ENCODE measurements at places on chromosomes 4 and X. TPM values are rescaled to one million over a fixed set of nuclear protein-coding genes. Genes with fewer than 3 reads are reported as not detected.

DNA sequence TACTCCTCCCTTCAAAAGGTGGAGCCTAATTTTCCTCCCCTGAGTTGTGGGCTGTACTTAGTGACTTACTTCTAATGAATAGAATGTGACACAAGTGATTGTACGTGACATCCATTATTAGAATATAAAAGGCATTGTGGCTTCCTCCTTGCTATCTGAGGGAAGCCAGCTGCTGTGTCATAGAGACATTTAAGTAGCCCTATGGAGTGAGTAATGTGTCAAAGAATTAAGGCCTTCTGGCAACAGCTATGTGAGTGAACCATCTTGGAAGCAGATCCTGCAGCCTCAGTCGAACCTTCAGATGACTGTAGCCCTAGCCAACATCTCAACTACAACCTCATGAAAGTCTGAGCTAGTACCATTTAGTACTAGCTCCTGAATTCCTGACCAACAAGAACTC lies 76.1 kb downstream of the BCOR start:
- no peak for DNase-seq

DNA sequence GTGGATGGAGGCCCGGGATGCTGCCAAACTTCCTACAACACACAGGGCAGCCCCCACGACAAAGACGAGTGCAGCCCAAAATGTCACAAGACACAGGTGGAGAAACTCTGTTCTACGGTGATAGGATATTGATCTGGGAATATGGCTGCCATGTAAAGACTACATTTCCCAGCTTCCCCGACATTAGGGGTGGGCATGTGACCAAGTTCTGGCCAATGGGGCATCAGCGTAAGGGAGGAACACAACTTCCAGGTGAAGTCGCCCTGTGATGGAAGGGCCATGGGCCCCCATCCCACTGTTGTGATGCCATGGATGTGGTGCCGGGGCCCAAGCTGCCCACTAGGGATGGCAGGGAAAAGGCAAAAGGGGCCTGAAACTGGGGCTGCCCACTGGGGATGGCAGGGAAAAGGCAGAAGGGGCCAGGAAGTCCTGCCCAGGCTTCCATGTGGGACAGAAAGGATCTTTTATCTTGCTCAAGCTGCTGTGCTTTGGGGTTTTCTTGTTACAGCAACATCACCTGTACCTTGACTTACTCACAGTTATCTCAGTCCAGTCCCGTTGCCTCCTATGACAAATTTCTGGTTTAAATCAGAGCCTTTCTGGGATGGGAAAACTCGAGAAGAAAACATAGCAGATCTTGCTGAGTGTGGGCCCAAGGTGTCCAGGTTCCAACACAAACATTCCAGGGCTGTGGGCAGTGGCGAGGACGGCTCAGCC lies 9.7 kb upstream of the ADRA2C start:
- no peak for DNase-seq

DNA sequence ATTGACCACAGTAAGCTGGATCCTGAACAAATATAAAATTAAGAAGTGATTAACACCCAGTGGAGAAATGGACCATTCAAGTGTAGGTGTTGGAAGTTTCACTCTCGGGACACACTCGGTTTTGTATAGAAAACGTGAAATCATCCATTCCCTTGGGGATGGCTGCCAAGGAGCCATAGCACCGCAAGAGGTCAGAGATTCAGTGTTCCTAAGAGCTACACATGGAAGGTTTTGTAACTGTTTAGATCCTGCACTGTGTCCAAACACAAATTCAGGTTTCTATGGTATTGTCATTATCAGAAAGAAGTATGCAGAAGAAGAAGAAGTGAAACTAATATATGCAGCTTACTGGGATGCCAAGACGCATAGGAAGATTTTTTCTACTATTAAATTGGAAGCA lies 281.0 kb downstream of the LDB2 start:
- DNase-seq, result no peak

GRCh38 chr4:5968246-5968645 lies 50.0 kb downstream of the C4orf50 start:
- DNase-seq, result no peak

Gene ASB12
- total RNA-seq, result 2.5 TPM

GRCh38 chr4:130333241-130333759 lies 1237.3 kb downstream of the C4orf33 start:
- no peak for DNase-seq

Gene MAGEA2
- not detected for total RNA-seq

Gene TMEM31
- not detected for total RNA-seq

DNA sequence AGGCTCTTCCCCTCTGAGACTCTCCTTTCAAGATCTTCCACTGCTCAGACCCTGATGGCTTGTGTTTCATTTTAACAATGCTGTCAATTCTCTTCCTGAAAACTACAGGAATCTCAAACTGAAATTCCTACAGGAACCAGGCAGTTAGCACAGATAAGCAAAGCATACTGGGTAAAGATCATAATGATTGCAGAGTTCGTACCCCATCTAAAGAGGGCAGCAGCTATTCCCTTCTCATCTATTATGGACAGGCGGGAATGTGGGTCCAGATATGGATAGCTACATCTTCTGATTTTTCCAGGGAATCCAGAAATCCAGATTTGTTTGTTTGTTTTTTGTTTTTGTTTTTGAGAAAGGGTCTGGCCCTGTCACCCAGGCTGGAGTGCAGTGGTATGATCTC lies 83.8 kb downstream of the STARD8 start:
- DNase-seq, result no peak

GRCh38 chr4:24103434-24104157 lies 213.7 kb upstream of the PPARGC1A start:
- DNase-seq, result no peak

- DNase-seq, result no peak
Observed at GRCh38 chr4:23023121-23023520, 330.4 kb downstream of the GBA3 start.

DNA sequence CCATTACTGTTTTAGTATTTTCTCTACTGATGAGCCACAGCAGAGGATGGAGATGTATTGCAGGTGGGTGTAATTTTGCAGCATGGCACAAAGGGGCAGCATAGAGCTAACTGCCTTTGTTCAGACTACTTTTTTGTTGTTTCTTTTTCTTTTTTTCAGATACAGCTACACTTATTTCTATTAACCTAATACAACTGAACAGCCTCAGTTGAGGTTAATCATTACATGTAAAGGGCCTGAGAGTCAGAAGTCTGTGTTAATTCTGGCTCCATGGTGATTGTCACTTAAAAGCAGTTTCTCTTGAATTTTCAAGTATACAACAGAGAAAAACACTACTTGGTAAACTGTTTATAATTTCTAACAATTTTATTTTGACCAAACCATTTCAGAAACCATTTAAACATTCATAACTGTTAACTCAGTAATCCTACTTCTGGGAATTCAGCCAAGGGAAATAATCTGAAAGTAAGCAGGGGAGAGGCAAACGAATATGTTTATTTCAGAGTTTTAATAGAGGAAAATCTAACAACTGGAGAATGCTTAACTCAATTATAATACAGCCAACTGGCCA lies 13.9 kb upstream of the PPEF2 start:
- DNase-seq, result no peak

- no peak for DNase-seq
Observed at GRCh38 chr4:22595684-22596083, 79.8 kb upstream of the ADGRA3 start.

Gene USP51
- 1.2 TPM for total RNA-seq

DNA sequence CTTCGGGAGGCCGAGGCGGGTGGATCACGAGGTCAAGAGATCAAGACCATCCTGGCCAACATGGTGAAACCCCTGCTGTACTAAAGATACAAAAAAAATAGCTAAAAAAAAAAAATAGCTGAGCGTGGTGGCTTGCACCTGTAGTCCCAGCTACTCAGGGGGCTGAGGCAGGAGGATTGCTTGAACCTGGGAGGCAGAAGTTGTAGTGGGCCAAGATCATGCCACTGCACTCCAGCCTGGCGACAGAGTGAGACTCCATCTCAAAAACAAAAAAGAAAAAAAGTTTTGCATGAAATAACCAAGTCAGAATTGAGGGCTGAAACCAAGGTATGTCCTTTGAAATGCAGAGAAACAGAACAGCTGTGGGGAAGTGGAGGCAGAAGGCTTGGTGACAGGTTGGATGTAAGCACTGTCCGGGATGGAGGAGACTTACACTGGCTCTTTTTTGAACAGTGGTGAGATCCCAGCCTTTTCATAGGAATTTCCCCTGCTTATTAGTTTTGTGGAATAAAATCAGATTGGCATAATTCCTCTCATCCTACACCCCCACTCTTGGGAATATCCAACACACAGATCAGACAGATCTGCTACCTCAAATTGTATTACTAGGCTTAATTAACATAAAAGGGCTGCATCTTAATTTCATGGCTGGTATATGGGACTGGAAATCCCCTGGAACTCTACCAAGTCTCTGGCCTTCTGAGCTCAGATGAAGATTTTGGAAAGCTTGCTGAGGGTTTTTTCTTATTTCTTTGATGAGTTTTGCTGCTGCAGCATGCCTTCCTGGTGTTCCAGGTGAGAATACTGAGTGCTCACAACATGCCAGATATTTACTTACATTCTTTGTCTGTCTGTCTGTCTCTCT lies 18.8 kb upstream of the C4orf36 start:
- DNase-seq, result no peak

DNA sequence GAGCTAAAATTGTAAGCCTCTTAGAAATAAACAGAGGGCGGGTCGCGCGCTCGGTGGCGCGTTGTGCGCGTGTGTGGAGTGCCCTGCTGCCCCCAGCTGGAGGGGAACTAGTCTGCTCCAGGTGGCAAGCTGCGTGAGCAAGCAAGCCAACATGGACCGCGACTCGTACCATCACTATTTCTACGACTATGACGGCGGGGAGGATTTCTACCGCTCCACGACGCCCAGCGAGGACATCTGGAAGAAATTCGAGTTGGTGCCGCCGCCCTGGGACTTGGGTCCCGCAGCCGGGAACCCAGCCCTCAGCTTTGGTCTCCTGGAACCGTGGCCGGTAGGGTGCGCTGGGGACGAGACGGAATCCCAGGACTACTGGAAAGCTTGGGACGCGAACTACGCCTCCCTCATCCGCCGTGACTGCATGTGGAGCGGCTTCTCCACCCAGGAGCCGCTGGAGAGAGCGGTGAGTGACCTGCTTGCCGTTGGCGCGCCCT lies 66.1 kb downstream of the DNAAF6 start:
- no peak for DNase-seq

DNA sequence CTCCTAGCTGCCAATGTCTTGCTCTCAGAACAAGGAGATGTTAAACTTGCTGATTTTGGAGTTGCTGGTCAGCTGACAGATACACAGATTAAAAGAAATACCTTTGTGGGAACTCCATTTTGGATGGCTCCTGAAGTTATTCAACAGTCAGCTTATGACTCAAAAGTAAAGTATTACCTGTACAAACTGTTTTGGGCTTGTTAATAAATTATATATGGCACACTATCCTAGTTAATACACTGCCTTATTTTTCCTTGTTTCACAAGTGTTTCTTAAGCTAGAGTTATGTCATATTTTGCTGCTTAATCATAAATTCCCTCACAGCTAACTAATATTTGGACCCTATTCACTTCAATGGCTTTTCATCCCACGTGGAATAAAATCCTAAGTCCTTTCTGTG lies 45.3 kb downstream of the STK26 start:
- DNase-seq, result no peak

DNA sequence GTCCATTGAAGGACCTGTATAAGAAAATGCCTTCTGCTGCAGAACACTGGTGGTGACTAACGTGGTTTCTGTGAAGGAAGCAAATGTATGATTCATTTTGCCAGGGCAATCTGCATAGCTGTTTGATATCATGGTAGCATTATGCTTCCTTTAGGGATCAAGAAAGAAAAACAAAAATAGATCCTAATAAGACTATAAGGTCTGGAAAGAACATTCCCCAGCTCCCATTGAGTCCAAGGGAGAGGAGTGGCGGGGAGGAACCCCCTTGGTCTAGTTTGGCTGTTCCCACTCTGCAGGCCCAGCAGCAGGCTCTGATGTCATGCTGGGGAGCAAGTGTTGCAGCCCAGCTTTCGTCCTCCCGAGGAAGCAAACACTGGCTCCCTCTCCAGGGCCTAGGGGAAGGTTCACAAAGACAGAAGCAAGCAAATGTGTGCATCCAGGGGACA lies 154.5 kb upstream of the GALNT7 start:
- DNase-seq, result no peak

Gene ZCCHC4
- 9.3 TPM for total RNA-seq

DNA sequence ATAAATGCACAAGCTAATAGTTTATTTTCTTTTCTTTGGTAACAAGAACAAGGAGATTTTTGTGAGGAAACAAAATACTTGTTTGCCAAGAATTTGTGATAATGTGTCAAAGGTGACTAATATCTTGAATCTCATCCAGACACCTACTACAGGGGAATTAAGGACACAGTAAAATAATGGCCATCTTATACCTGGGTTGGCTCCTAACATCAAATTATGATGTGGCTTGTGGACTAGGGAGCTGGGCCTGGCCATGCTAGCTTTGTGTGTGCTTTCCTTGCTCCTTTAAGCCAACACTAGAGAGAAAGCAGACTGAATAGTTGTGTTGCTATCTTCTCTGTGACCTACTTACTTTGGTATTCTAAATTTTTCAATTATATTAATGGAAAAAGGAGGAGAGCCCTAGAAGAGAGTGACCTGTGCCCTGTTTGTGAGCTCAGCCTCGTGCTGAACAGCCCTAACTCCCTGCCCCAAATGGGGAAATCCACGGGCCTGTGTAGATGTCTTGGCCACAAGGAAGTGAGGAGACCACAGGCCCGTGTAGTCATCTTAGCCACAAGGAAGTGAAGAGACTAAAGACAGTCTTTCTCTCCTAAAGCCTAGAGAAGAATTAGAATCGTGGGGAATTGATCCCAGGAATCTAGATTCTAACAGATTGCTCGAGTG lies 23.3 kb downstream of the ARHGAP24 start:
- peak; percentile 81 for DNase-seq

GRCh38 chr4:183599284-183599683 lies 59.7 kb downstream of the RWDD4 start:
- no peak for DNase-seq

DNA sequence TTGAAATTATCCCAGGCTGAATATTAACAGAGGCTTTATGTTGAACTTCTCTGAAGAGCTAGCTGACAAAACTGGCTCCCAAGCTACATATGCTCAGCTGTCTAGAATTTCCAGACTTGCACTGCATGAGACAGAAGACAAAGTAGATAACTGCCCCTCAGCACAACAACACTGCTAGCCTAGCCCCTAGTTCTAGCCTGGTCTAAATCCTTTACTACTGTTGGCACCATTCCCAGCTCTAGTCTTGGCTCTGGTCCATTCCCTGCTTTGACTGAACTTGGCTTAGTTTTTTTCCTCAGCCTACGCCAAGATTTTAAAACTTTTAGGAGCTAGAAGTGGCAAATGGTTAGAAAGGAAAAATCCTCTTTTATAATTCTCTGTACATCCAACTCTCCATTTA lies 7.6 kb upstream of the OPHN1 start:
- DNase-seq, result no peak

DNA sequence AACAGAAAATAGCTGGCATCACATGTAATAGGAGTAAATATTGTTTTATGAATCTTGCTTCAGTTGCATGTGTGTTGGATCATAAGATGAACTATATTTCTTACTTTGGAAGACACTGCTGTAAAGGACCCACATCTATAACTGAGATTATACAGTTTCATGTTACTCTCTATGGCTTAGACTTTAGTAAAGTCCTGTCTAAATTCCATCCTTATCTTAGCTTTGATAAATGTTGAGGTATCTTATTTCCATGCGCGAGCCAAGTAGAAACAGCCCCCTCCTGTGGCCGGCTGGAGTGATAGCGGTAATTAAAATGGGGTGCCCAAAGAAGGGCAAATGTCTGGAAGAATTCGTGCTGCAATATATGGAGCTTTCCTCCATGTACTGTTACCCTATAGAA lies 43.0 kb downstream of the CCDC158 start:
- DNase-seq, result no peak

- DNase-seq, result no peak
Observed at GRCh38 chr4:169902658-169903345, 123.4 kb downstream of the MFAP3L start.

Gene ZMAT1
- total RNA-seq, result 4.2 TPM
